ENCODE measurements at places on chromosomes 4 and X.

- DNase-seq: peak; percentile 7
These were observed 34.7 kb downstream of the RLIM start for GRCh38 chrX:74579597-74580198.

DNA sequence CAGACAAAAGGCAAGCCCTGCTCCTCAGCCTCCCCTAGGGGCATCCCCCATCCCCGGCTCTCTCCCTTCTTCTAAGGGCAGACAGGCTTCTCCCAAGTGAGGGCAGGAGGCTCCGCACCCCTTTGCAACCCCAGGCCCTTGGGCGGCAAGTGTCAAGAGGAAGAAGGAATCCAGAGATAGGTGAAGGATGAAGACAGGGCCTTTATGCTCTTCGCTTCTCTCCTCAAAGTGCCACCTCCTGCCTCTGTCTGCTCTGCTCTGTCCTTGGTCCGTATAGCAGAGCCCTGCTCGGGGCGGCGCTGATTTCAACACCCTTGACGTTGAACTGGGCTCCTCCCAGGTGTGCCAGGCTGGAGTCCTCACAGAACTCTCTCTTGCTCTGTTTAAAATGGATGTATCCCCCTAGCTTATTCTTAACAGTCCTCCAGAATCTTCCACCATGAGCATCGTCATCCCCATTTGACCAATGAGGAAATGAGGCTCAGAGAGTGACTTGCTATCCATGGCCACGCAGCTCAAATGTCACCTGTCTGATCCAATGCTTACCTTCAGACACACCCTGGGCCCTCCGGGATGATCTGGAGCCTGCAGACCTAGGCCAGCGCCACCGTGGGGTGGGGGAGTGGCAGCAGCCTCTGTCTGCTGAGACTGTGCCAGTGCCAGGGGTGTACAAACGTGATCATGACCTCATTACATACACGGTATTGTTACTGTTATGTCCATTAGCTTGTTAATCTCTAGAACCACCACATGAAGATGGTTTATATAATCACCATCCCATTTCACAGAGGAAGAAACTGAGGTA is 99.8 kb downstream of the PHKA2 start:
- no peak for DNase-seq

GRCh38 chr4:139295206-139295941 is 5.9 kb upstream of the NAA15 start:
- peak; percentile 79 for DNase-seq

DNA sequence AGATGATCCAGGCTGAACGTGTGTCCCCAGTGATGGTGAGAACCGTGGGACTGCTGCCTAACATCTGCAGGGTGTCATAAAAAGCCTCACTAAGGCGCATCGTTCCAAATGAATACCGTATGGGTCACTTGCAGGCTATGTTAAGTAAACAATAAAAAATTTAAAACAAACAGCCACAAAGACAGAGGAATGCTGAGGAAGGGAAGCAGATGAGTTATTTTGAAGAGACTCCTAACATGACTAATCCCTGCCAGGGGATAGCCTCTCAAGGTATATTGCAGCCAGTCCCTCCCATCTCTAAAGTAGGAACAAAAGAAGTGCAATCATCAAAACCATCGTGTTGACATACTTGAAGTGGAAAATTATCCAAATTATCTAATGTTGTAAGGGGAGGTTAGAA is 83.8 kb downstream of the UNC5C start:
- no peak for DNase-seq

- DNase-seq: peak; percentile 34
These were observed 72.3 kb upstream of the KIT start for GRCh38 chr4:54585321-54586000.

GRCh38 chr4:128630871-128631270 is 178.6 kb upstream of the JADE1 start:
- DNase-seq: peak; percentile 62

- DNase-seq: no peak
These were observed 11.9 kb upstream of the UGDH start for GRCh38 chr4:39539089-39539611.

DNA sequence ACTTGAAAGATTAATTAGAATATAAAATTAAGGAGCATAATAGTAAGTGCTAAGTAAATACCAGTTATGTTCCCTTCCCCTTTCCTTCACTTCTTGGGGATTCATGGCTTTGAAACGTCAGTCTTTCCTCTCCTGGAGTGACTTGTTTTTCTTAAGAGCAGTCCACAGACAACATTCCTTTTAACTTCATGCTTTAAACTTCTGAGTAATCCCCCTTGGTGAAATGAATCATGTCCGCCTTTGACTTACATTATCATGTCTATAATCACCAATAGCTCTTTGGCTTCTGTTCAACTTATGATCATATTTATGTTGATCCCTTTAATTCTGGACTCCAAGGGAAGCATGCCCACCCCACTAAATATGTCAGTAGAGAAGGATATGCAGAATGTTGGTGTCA is 1012.1 kb upstream of the SLIT2 start:
- peak; percentile 75 for DNase-seq

GRCh38 chrX:19836337-19836736 is 51.1 kb downstream of the SH3KBP1 start:
- no peak for DNase-seq

GRCh38 chrX:150282953-150283352 is 80.2 kb upstream of the MAMLD1 start:
- no peak for DNase-seq

GRCh38 chrX:40349251-40349650 is 231.5 kb upstream of the ATP6AP2 start:
- DNase-seq: peak; percentile 3

GRCh38 chr4:169351872-169352271 is 81.1 kb upstream of the SH3RF1 start:
- DNase-seq: peak; percentile 96

GRCh38 chrX:56226980-56227379 is 5.2 kb upstream of the KLF8 start:
- DNase-seq: no peak

DNA sequence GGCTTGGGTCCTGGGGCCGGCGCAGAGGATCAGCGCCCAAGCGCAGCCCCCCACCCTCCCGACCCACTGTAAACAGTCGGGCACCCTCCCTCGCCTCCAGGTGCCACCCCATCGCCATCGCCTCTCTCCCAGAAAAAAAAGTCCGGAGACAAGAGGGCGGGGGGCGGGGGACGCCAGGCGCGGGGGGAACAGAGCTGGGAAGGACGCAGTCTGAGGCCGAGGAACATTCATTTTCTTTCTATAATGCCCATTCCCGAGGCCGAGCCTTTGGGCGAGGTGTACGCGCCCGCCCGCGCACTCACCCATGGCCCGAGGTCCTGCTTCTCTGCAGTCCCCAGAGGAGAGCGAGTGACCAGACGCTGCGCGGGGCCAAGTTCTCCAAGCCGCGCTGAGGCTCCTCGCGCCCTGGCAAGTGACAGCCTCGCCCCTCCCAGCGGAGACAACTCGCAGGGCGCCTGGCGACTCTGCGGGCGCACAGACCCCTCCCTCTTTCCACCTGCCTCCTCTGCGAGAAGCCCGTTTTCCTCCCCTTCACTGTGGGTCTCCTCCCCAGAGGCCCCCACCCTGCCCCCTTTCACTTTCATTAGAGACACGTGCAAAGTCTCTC is 63.5 kb upstream of the WDR17 start:
- DNase-seq: peak; percentile 12

DNA sequence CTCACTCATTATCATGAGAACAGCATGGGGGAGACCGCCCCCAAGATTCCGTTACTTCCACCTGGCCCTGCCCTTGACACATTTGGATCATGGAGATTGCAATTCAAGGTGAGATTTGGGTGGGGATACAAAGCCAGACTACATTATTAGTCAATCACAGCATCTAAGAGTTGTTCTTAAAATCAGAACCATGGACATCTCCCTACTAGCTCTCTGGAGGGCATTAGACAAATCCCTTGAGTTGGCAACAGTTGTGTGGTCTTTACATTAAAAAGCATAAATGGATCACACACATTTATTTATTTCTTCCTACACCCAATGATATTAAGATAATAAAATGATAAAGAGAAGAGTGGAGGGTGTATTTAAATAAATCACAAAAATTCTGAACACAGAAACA is 262.8 kb upstream of the VCX start:
- DNase-seq: no peak

GRCh38 chr4:147136751-147137150 is 191.1 kb upstream of the TTC29 start:
- no peak for DNase-seq

- DNase-seq: peak; percentile 50
These were observed 95.2 kb upstream of the DKK2 start for GRCh38 chr4:107131295-107131694.

GRCh38 chrX:7746856-7747255 is 96.1 kb upstream of the VCX start:
- DNase-seq: no peak

DNA sequence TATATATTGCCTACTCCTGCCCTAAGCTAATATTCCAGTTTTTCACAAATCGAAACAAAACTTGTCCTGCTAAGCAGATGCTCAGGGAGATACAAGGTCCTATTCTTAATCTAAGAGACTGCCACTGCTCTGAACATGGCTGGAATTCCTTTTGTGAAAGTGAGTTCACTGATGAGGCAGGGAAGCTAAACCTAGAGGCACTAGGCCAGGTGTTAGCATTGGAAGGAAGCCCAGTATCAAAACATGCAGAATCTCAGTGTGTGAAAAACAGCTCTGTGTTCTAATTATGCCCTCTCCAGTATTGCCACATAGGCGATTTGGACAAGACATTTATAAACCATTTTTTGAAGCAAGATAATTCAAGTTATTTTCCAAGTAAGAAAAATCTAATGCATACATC is 47.6 kb downstream of the ABCG2 start:
- DNase-seq: peak; percentile 13

DNA sequence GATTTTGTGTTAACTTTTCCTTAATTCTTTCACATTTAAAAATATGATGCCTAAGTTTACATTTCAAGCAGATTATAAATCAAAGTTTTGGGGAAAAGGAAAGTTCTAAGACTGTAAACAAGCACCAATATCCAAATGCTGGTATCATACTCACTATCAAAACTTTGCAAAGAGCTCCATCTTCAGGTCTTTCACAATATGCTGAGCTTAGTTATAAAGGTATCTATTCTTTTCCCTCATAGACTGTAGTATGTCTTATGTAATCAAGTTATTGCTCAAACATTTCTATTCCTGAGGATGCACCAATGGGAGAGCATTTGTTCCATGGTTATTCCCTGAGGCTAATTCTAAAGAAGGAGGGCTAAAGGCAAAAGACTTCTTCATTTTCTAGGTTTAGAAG is 207.9 kb upstream of the FAM241A start:
- no peak for DNase-seq

DNA sequence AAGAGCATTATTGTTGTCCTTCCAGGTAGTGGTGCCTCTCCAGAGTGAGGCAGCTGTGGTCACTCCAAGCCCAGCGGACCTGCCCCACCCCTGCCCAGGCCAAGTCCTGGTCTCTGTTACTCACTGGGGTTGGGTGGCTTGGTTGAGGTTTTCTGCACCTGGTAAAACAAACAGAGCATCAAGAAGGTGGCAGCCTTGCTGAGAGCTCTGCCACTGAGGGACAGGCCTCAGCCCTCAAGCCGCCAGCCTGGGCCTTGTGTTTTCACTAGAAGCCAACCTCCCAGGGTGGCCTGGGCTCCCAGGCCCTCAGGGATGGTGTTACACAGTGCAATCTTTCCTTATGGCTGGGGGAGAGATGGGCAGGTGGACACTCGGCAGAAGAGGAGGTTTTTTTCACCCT is 182.7 kb downstream of the BCOR start:
- DNase-seq: no peak

DNA sequence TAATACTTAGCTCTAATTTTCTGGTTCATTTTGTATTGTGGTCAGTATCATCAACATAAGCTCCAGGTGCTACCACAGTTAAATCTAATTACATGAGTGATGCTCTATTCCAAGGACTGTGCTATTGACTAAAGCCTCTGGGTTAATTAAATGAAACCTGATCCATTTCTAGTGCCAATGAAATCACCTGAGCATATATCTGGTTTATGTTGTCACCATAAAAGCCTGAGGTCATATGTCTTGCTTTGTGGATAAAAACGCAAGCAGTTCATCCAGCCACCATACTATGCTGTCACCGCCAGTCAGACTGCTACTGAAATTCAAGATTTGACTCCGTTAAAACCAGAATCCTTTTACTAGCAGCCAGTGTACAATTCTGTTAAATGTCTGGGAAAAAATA is 64.2 kb upstream of the ZNF518B start:
- DNase-seq: no peak

GRCh38 chrX:37912304-37912703 is 64.9 kb upstream of the DYNLT3 start:
- DNase-seq: peak; percentile 82

All from astrocyte (in vitro differentiated cells and primary cell).